Natural killer cell treated with Interleukin-12 subunit alpha and Interleukin-12 subunit beta and Interleukin-15 and Interleukin-18, amount 100 ng/mL, for 72 hours (primary cell): ENCODE measurements at places on chromosomes 1 and 21.

GRCh38 chr1:222046684-222047263, 304.9 kb upstream of the DUSP10 start:
- DNase-seq, result no peak

GRCh38 chr1:87200875-87201638, 127.6 kb upstream of the LMO4 start:
- no peak for DNase-seq

GRCh38 chr1:89734442-89734841, 86.4 kb upstream of the LRRC8D start:
- no peak for DNase-seq

- no peak for DNase-seq
Measured at GRCh38 chr1:206573762-206574161, 38.5 kb downstream of the EIF2D start.

DNA sequence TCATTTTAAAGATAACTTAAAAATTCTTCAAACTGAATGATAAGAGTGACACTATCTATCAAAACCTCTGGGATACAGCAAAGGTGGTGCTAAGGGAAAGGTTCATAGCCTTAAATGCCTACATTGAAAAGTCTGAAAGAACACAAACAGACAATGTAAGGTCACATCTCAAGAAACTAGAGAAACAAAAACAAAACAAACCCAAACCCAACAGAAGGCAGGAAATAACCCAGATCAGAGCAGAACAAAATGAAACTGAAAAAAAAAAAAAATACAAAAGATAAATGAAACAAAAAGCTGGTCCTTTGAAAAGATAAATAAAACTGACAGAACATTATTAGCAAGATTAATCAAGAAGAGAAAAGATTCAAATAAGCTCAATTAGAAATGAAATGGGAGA, 6.8 kb downstream of the ODF2L start:
- DNase-seq, result no peak

- no peak for DNase-seq
Measured at GRCh38 chr1:221689138-221689537, 52.8 kb downstream of the DUSP10 start.

- DNase-seq, result no peak
Measured at GRCh38 chr1:44489481-44489880, 84.4 kb downstream of the RNF220 start.

DNA sequence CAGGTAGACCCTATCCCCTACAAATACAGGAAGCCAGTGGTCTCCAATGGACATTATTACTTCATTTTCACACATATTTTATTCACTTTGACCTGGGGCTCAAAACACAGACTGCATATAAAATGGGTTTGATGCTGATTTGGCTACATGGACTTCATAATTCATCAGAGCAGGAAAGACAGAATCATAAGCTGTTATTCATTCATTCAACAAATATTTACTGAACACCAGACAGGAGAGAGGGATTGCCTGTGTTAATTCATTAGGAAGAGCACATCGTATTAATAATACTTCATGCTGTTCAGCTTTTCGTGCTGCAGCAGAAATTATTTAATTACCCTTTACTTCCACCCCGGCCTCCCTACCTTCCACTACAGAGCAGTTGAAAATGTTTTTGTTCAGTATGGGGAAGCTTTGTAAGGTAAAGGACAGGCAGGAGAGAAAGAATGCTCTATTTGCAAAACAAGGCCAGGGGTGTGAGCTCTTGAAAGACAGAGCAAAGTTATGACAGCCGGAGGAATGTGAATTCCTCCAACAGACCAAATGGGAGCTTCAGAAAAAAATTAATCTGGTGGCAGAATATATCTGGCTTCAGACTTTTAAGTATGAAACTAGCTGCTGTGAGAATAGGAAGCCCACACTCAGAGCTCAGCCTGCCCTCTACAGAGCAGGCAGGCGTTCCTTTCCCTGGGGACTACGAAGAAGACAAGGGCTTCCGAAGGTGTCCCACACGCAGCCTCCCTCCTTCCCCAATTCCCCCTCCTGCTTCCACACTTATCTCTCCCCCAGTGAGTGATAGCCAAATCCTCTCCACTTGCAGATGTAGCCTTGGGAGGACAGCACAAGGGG, 58.0 kb downstream of the MDM4 start:
- no peak for DNase-seq

GRCh38 chr1:216627252-216627651, 96.0 kb downstream of the ESRRG start:
- DNase-seq, result no peak

DNA sequence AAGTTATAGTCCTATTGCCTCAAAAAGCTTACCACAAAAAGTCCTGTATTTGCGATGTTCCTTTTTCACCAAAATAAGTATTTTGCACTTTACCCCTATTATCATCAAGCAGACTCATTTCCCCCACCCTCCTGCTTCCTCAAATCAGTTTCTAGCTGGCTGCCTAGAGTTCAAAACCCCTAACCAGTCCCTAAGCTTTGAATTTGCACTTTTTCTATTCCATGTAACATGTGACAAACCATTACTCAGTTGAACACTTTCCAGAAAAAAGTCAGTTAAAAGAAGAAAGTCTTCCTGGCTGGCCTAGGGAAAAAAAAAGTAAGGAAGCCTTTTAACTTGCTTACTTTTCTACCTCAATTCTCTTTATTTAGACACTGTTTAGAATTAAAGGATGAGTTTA, 8.2 kb downstream of the CEP170 start:
- DNase-seq, result no peak

- DNase-seq, result no peak
Measured at GRCh38 chr1:187474336-187474735, 645.6 kb downstream of the PLA2G4A start.

- no peak for DNase-seq
Measured at GRCh38 chr1:180854001-180854400, 58.7 kb upstream of the KIAA1614 start.

GRCh38 chr1:212669102-212669501, 30.5 kb downstream of the BATF3 start:
- DNase-seq, result no peak
